ENCODE measurements at places on chromosomes 4 and X.

- DNase-seq: peak; percentile 69
Measured at GRCh38 chr4:85084371-85085094, 118.0 kb upstream of the WDFY3 start.

GRCh38 chr4:106353786-106354185 lies 14.8 kb downstream of the GIMD1 start:
- DNase-seq: no peak

GRCh38 chrX:111837197-111837596 lies 38.8 kb upstream of the TRPC5OS start:
- DNase-seq: no peak

DNA sequence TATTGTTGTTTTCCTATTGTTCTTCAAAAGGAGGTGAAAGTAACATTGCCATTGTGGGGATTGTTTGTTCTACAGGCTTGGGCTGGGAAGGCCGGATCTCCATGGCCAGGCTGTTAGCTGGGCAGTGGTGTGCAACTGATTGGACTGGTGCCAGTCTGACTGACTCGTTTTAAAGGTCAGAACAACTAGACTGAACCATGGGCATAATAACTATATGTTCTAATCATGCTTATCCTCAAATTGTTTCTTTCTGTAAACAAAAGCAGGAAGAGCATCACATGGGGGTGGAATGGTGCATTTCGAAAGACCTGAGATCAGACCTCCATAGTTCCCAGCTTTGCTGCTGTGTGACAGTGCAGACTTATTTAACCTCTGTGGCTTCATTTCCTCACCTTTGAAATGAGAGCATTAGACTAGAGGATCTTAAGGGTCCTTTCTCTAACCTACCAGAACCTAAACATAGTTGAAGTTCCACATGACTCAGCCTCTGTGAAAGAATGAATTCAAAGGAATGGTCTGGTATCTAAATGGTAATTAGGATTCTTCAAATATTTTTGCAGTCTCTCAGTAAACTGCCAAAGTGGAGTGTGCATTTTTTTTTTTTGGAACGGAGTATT lies 66.7 kb upstream of the PGRMC2 start:
- peak; percentile 97 for DNase-seq

DNA sequence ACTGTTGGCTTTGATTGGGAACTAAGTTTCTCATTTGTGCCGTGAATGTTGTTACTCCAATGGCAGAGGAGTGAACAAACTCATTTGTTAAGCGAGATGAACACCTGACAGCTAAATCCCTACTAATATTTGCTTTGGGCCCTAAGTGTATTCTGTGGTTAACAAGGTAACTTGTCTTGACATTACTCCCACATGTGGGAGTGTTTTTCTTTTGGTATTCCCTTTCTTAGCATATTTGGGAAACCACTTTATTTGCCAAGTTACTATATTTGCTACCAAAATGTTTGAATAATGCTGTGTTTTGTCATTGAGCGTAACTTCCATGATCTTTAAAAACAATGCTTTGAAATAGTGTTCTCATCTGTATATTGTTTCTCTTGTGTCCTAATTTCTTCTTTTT lies 82.5 kb downstream of the ARHGAP10 start:
- no peak for DNase-seq

- DNase-seq: peak; percentile 73
Measured at GRCh38 chr4:187908079-187908561, 87.5 kb upstream of the ZFP42 start.

- DNase-seq: no peak
Measured at GRCh38 chr4:90689739-90690138, 562.5 kb downstream of the CCSER1 start.

GRCh38 chr4:73839071-73839470 lies 2.6 kb downstream of the CXCL6 start:
- no peak for DNase-seq

- DNase-seq: no peak
Measured at GRCh38 chrX:47629419-47630200, at the start of gene CFP. CFP (minus strand) TSS chrX:47629930; CDS start chrX:47629844, 86 bp downstream.

DNA sequence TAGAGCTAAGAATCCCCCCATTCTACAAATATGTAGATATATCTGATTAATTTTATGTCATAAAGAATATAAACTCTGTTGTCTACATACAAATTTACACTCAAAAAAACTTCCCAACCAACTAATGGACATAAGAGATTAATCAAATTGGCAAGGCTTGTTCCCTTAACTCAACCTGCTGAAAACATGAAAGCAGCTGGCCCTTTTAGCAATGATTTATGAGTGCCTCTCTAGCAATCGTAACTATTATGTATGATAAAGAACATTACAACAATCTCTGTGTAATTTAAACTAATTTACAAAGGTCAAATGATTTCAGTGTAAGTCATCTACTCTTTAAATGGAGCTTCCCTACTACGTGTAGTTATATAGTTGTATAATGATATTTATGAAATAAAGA lies 83.1 kb upstream of the FTHL17 start:
- DNase-seq: no peak

Data from ELR (cell line).